HL-60 (cell line): ENCODE measurements at places on chromosomes 2 and 18.

DNA sequence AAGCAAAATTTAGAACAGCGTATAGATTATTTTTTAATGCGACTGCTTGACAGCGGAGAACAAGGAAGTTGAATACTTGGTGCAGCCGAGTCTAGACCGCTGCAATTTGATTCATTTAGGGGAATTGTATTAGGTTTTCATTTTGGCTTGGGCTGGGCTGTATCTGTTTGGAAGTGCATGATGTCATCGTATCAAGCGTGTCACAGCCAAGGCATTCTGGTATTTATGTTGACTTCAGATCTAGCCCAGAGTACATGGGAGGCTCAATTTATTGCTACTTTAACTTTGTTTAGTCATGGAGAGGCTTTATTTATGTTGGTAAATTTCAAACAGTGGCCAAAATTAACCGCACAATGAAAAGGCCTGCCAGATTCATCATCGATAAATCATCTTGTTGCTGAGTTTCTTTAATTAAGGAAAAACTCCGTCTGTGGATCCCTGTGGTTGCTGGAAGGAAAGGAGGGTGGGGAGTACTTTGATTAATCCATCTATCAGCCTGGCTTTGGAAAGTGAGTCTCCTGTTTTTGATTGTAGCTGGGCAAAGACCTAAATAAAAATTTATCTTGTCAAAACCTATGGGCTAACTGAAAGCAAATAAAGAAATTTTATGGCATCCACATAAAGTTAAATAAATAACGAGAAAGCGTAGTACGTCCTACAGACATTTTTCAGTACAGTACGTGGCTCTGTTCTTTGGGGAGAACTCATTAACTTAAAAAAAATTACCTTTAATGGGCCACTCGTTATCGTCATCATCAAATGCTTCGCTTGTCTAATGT, 230.4 kb upstream of the SPRED2 start:
- no peak for DNase-seq

DNA sequence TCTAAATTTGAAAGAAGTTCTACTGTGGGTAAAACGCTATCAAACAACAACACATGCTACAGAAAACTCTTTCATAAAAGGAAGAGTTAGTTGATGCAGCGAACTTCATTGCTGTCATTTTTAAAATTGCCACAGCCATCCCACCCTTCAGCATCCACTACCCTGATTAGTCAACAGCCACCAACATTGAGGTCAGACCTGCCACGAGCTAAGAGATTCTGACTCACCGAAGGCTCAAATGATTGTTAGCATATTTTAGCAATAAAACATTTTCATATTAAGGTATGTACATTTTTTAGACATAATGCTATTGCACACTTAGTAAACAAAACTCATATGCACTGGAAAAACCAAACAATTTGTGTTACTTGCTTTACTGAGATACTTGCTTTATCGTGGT, 347.1 kb downstream of the CLIP4 start:
- DNase-seq, result no peak

GRCh38 chr18:79741362-79741700, 56.4 kb upstream of the KCNG2 start:
- no peak for DNase-seq

DNA sequence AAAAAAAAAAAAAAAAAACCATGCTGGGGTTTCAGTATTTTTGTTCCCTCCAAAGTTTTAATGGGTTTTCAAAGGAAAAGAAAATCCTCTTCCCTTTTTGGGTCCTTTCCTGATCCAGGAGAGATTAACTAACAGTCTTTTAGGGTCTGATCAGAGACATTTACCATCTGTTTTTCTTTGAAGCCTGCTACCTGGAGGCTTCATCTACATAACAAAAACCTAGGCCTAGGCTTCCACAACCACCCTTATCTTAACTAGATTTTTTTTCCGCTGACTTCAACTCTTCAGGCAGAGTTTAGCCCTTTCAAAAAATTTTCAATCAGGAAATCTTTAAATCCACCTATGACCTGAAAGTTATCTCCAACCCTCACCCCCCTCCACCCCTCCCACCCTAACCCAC, 154.7 kb downstream of the MBD2 start:
- DNase-seq, result no peak

DNA sequence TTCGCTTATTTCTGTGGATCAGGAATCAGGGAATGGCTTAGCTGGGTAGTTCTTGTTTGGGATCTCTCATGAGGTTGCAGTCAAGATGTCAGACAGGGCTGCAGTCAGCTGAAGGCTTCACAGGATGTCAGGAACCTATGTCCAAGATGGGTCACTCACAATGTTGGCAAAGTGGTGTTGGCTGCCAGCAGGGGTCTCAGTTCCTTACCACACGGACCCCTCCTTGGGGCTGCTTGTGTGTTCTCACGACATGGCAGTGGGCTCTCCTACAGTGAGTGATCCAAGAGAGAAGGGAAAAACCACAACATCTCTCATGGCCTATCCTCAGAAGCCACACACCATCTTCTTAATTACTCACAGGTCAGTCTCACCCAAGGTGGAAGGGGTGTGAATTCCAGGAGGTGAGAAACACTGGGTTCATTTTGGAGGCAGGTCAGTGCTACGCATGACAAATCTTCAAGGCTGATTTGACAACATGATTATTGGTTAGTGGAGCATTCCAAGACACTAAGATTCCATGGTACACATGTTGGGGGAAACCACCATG, 1.3 kb upstream of the ANTXR1 start:
- no peak for DNase-seq

DNA sequence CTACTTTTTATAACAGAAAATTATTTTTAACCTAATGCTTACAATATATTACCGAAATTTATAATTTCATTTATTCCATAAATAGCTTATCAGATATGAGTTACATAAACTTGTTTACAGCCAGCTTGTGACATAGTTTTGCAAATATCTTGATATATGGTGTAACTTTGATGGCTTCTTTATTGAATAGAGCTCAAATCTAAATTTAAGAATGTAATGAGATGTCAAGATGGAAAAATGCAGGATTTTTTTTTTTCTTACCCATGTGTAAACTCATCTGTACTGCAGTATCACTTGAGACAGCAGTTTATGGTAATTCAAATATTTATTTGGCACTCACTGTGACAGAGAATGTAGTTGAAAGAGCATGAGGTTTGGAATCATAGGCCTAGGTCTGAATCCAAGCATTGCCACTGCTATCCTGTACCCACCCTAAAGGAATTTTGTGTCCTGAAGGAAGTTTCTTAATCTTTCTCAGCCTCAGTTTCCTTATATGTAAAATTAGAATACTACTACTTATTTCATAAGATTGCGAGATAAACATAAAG, 3.8 kb downstream of the CREB1 start:
- DNase-seq, result no peak

- no peak for DNase-seq
These were observed 69.8 kb upstream of the DTNA start for GRCh38 chr18:34640276-34640675.

GRCh38 chr2:172299741-172300140, 127.6 kb upstream of the ITGA6 start:
- DNase-seq, result no peak

DNA sequence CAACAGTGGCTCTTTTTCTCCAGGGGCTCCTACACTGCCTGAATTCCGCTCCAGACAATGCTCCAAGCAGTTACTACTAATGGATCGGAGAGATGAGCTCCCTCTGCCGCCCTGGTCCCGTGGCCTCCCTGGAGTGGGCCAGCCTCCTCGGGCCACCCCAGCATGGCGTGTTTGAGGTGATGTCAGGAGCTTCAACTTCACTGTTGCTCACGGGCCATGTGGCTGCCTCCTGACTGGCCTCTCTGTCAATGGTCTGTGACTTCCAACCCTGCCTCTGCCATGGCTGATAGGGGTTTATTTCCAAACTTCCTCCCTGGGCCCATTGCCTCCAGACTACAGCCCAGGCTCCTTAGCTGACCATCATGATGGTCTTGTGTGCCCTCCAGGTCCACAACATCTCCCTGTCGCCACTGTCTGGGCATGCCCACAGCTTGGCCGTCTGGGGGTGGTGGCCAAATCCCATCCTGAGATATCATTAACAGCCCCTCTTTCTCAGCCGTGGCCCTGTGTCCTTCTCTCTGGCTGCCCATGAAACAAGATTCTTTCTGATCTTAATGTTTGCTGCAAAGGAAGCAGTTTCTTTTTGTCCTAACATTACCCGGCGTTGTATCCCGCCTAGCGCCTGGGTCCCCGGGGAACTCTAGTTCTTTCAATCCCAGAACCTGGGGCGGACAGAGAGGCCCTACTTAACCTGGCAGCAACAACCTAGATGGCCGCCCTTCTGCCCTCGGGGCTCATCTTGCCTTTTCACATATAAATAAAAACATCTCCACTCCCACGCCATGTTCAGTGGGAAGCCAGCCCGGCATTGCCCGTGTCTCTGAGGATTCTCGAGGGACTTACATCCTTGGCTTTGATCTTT, 38.1 kb downstream of the ATOH8 start:
- no peak for DNase-seq

DNA sequence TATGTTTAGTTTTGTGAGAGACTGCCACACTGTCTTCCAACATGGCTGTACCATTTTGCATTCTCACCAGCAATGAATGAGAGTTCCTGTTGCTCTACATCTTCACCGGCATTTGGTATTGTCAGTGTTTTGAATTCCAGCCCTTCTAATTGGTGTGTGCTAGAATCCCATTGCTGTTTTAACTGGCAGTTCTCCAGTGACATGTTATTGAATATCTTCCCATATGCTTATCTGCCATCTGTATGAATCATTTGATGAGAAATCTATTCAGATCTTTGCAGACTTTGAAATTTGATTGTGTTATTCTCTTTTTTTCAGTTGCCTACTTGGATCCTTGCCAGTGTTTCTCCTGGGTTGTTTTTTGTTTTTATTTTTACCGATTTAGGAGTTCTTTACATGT, 99.0 kb downstream of the SNTG2 start:
- no peak for DNase-seq

- no peak for DNase-seq
These were observed 1.0 kb upstream of the TCF4 start for GRCh38 chr18:55588870-55589595.

- no peak for DNase-seq
These were observed 160.2 kb downstream of the NCK2 start for GRCh38 chr2:105904938-105905337.

DNA sequence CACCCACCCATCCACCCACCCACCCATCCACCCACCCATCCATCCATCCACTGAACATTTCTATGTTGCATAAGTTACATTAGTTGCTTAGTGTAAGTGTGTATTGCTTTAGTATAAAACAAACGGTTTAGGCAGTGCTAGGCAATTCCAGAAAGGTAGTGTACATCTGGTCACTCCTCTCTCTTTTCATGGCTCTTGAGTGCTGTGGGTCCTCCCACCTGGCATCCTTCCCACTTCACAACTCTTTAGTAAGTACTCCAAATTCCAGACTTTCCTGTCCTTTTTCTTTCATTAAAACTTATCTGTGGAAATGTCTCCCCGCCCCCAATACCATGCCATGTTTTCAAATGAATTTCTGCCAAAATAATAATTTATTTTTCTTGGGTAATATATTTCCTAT, 122.5 kb downstream of the PLEKHM3 start:
- no peak for DNase-seq

- DNase-seq, result no peak
These were observed 431.1 kb upstream of the ZEB2 start for GRCh38 chr2:144950899-144951560.

- DNase-seq, result no peak
These were observed 63.6 kb upstream of the FZD5 start for GRCh38 chr2:207833251-207833751.

DNA sequence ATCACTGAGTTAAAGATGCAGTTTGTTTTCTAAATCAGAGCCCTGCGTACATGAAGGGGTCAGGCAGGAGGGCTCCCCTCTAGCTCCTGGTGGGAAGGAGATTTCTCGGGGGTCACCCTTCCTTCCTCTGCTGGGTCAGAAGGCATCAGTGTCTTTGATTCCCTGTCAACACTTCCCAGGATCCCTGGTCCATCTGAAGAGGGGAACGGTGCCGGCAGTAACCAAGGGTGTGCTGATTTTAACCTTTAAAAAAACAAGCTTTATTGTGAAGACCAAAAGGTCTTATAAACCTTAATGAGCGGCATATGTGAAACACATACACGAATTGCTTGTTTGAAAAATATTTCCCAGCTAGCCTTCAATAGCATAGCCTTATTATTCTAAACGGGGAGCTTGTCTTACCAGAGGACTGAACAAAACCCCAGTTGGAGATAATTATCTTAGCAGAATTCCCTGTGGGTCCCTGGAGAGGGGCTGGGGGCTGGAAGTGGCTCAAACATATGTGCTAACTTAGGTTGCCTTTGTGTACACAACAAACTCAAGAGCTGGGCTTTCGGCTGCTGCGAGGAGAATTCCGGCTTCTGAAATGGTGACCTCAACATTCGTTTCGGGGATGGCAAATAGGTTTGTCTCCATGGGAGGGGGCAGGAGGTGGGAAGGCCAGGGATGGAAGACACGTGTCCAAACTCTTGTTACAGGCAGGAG, 114.9 kb upstream of the MYCN start:
- no peak for DNase-seq

GRCh38 chr2:160574468-160575140, 81.0 kb upstream of the RBMS1 start:
- peak; percentile 22 for DNase-seq

- no peak for DNase-seq
These were observed 647.5 kb downstream of the ARHGAP15 start for GRCh38 chr2:143776526-143777297.

GRCh38 chr2:37489041-37489456, 144.6 kb downstream of the QPCT start:
- no peak for DNase-seq

GRCh38 chr2:196927376-196928225, 1.1 kb upstream of the PGAP1 start:
- peak; percentile 15 for DNase-seq

DNA sequence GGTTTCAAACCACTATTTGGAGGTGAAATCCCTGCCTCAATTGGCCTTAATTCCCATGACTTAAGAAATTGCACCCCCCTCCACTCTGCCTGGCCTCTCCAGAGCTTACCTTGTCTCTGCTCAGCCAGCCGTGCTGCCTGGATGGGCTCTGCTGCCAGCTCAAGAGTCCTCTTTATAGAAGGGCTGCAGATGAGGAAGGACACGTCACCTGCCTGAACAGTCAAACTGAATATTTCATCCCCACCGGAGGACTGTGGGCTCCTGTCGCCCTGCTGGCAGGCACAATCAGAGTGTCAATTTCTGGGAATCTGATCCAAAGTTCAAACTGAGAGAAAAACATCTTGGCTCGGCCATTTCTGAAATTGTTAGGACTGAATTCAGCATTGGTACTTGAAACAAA, at the start of gene OTOS:
Gene OTOS (minus strand): TSS at position 148 of the 400 bp plus-strand sequence. CDS start 332 bp downstream, outside the sequence.
- no peak for DNase-seq

DNA sequence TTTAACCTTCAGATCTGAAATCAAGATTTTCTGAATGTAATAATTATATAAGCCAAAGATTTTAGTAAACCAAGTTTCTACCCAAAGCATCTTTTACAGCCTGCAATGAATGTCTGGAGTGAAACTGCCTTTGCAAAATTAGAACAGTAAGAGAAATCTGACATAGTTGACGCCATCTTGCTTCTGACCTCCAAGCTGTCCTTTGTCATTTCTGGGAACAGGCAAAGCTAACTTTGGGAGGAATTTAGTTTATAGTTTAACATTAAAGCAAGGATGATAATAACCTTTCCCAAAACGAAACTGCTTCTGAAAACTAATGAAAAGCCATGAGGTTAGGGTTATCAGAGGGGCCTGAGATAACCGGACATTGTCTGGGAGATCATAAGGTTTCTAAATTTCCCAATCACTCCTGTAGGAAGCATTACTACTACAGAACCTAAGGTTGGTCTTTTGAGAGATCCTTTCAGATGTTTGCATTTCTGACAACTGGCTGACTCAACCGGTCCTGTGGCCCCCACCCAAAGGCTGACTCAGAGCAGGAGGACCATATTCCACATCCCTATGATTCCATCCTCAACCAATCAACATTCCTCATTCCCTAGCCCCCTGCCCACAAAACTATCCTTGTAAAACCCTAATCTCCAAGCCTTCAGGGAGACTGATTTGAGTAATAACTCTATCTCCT, 124.5 kb downstream of the TMEM131 start:
- no peak for DNase-seq
